H54 (cell line): ENCODE measurements at places on chromosomes 12 and 14.

- DNase-seq: no peak
These were observed 264.9 kb downstream of the C12orf75 start for GRCh38 chr12:105595440-105595839.

DNA sequence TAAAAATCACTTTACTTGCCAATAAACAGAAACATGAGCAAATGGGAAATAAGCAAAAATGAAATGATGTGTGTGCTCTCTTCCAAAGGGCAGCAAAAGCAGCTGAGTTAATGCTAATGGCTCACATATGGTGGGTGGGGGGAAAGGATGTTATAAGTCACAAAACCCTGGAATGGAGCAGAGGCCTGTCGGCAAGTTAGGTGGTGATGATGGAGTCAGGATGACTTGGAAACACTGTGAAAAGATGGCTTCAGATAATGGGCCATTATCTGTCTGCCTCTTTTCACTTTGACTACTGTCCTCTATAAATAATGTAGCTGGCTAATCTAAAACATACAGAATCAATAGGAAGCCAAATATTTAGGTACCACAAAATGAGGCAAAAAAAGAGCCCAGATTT lies 228.7 kb downstream of the APAF1 start:
- no peak for DNase-seq

- DNase-seq: no peak
These were observed 48.1 kb upstream of the OTX2 start for GRCh38 chr14:56858422-56858821.

- no peak for DNase-seq
These were observed 127.2 kb upstream of the LHX5 start for GRCh38 chr12:113598815-113599406.

DNA sequence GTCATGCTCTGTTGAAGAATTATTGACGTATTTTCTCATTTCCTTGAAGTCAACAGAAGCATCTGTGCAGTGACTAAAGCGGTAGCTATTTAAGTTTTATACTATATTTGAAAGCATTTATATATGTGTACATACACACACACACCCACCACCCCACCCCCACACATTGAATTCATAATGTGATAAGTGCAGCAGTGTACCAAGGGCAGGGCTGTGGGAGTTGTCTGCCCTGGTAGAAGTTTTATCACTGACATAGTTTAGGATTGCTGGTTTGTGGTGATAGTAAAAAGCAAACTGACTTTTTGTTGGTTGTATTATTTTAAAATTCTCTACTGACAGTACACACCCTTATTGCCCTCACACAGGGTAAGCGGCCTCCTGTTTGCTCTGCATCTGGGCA lies 39.1 kb downstream of the GAS2L3 start:
- no peak for DNase-seq

- DNase-seq: no peak
These were observed 53.1 kb downstream of the WASHC3 start for GRCh38 chr12:102008615-102009126.

DNA sequence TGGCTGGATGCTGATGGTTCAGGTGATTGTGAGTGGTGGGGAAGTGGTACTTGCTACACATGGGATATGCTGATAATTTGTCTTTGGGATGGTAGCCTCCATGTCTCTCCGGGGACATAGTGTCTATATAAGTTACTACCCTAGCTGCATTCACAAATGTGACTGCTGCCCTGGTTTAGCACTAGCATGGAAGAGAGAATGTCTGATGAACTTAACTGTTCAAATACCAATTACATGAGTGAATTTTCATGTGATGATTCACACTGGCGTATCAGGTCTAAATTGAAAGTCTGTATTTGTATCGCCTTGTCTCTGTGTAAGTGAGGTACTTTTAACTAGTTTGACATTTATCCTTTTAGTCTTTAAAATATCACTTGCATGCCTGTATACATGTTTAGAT lies 34.4 kb downstream of the ATF7IP start:
- no peak for DNase-seq

DNA sequence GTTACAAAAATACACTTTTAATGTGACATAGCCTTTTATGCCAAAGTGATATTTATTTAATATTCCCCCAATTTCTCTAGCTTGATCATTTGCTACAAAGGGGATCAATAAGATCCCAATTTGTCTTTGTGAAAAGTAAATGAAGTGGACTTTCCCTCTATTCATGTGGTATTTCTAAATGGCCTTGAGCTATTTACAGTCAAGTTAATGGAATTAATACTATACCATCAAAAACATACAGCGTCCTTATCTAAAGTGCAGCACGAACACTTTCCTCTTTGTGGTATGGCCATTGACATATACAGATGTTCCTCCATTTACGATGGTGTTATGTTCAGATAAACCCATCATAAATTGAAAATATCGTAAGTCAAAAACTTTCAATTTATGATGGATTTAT lies 23.2 kb downstream of the CFL2 start:
- no peak for DNase-seq

- no peak for DNase-seq
These were observed 38.7 kb upstream of the GPATCH2L start for GRCh38 chr14:76112889-76113624.

DNA sequence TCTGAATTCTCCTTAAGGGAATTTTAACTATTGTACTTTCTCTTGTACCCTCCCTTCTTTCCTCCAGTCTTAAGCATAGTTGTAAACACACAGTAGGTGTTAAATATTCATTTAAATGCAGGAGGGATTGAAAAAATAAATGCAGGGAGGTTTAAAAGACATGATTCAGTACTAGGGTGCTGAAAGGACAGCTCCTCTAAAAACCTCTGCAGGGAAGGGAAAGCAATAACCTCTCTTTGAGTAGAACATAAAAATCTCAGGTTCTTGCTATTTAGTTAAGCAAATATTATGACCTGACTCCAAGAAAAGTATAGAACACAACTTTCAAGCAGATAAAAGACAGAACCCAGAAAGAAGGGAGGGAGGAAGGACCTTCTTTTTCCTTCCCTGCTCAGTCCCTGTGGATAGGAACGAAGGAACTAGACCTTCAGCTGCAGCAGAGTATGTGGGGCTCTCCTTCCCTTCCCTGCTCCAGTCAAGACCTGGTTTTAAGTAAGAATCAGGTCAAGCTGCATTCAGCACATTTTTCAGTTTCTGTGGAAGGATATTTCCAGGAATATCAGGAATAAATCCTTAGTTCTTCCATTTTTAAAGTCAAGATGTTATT lies 4.7 kb downstream of the MAP3K9 start:
- DNase-seq: no peak

- peak; percentile 33 for DNase-seq
These were observed 40.6 kb downstream of the SCN8A start for GRCh38 chr12:51631591-51631990.

DNA sequence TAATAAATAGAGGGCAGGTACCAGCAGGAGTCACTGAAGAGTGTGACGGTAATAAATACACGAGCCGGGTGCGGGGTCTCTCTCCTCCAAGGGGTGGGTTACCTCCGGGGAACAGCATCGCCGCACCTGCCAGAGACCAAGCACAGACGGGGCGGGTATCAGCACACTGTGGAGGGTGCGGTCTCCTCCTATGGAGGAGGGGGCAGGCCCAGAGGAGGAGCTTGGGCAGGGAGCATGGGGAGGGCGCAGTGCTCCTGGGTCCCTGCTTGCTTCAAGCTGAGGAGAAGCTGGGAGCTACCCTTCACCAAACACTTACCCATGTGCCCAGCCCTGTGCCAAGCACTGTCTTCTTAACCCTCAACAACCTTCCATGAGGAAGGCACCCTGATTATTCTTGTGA lies 12.8 kb downstream of the PGF start:
- DNase-seq: no peak

DNA sequence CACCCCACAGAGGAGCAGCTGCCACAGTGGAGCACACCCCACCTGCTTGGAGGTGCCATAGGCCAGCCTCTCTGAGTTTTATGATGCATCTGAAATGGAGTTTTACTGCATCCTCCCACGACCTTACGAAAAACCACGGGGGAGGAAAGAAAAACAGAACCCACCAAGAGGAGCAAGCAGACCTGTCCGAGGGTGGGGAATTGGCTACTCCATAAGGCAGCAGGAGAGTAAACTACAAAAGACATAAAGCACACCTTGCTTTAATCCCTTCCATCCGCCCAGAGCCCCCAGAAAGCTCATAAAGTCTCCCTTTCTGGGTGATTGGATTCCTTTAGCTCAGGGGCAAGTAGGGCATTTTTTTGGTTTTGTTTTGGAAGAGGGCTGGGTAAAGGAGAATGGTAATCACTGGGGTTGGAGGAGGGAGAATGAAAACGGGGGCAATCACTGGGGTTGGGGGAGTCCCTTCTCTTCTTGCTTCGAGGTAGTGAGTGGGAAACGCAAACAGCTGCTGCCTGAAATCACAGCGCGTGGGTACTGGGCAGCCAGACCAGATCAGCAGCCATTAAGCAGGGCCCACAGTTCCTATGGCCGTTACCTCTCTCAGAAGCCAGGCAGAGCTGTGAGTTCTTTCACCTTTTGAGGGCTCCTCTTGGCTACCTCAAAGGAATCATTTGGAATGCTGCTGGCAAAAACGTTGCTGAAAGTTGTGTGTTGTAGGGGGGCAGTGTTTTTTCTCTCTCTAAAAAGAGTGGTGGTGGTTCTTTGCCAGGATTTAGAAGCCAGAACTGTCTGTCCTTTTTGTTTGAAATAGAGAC lies 433.6 kb downstream of the ZFP36L1 start:
- no peak for DNase-seq

- DNase-seq: no peak
These were observed 34.1 kb downstream of the ITGA7 start for GRCh38 chr12:55673638-55674037.

GRCh38 chr14:35607380-35607779 lies 73.4 kb downstream of the INSM2 start:
- no peak for DNase-seq

DNA sequence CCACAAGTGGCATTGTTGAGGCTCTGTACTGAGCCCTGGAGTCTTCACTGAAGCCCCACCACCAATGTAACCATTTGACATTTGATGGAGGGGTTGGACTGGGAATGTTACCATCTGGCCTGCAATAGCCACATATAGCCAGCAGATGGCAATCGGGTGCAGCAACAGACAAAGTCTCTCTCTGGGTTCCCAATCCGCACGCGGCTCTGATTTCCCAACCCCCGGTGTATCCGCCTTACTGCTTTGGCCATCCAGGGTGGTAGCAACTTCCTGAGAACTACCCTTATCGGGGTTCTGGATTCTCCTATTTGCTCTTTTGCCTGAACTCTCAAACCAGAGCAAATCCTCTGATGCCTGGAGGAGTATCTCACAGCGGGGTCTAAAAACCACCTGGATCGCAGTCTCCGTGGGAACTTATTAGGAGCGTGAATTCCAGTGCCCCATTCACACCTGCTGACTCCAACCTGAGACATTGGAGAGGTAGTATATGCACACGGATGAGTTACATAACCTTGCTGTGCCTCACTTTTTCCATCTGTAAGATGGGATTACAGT lies 14.2 kb downstream of the VRTN start:
- DNase-seq: peak; percentile 56

GRCh38 chr12:6632026-6632983 lies 3.5 kb downstream of the LPAR5 start:
- no peak for DNase-seq

DNA sequence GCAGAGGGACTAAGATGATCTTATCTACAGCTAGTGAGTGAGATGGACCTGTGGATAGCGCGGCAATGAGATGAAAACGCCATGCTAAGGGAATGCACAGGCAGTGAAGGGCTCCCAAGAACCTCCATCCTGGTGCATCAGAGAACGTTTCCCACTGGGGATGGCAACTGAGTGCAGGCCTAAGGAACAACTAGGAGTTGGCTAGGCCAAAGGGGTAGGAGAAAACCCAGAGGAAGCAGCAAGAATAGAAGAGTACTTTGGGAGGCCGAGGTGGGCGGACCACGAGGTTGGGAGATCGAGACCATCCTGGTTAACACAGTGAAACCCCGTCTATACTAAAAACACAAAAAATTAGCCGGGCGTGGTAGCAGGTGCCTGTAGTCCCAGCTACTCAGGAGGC lies 24.6 kb upstream of the BATF start:
- no peak for DNase-seq

- no peak for DNase-seq
These were observed 8.9 kb downstream of the C2CD5 start for GRCh38 chr12:22535478-22535877.

- no peak for DNase-seq
These were observed 45.8 kb upstream of the HMGA2 start for GRCh38 chr12:65778258-65779090.

- DNase-seq: no peak
These were observed 216.1 kb downstream of the MSRB3 start for GRCh38 chr12:65494537-65494936.

- DNase-seq: no peak
These were observed 6.9 kb upstream of the TUNAR start for GRCh38 chr14:95869776-95870175.

DNA sequence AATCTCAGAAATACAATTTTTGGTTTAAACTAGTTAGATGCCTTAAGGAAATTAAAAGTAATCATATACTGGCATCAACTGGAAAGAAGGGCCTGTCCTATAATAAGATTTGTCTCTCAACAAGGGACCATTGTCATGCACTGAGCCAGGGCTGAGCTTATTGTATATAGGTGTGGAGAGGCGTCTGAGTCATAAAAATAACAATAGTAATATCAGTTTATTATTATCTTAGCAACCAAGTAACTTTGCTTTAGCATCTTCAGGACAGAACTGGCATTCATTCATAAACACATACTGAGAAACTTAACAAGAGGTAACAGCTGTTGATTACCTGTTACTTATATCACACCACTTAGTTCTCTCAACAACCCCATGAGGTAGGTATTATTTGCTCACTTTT lies 7.1 kb downstream of the KRT75 start:
- no peak for DNase-seq

- no peak for DNase-seq
These were observed 452.8 kb downstream of the AACS start for GRCh38 chr12:125518074-125518473.

DNA sequence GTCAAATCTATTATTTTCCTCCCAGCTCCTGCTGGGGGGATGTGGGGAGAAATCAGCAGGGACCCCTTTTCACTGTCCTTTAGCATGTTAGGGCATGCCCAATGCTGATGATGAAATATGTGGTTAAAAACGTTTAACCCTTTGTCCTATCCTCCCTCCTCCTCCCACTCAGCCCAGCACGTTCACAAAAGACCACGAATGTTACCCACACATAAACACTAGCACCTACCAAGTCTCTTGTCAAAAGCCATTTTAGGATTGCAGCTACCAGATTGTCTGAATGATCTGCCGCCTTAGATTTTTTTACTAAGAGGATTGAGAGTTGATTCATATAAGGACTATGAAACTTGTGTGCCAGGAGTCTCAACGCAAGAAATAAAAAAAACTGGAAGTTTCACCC lies 70.4 kb downstream of the TBK1 start:
- DNase-seq: no peak
